Hair follicular keratinocyte (primary cell): ENCODE measurements at places on chromosomes 7 and 10. TPM values are rescaled to one million over a fixed set of nuclear protein-coding genes. Genes with fewer than 3 reads are reported as not detected.

DRGX gene
- total RNA-seq, result not detected in 2 replicates

AOAH gene
- not detected in 2 replicates for total RNA-seq

CACNA2D1 gene
- 0.47 and 1.7 TPM in 2 replicates for total RNA-seq

ZP3 gene
- 10.9 and 17.1 TPM in 2 replicates for total RNA-seq

PPRC1 gene
- total RNA-seq, result 19.4 and 28.6 TPM in 2 replicates

CPA4 gene
- total RNA-seq, result 3.4 and 10.8 TPM in 2 replicates

HOXA3 gene
- 2.1 and 4.0 TPM in 2 replicates for total RNA-seq

WDFY4 gene
- total RNA-seq, result 0.08 TPM in 1 of 2 replicates, not detected in the other

CD36 gene
- 0.47 TPM in 1 of 2 replicates, not detected in the other for total RNA-seq

ADAMTS14 gene
- total RNA-seq, result 0.19 TPM in 1 of 2 replicates, not detected in the other

BTBD16 gene
- 0.15 and 0.47 TPM in 2 replicates for total RNA-seq

DPYSL4 gene
- total RNA-seq, result 0.94 and 0.99 TPM in 2 replicates

PNLIP gene
- not detected in 2 replicates for total RNA-seq

RBP3 gene
- total RNA-seq, result not detected in 2 replicates

XRCC2 gene
- 2.3 and 4.6 TPM in 2 replicates for total RNA-seq

SLC18A2 gene
- total RNA-seq, result not detected in 2 replicates

NACAD gene
- 1.2 and 3.4 TPM in 2 replicates for total RNA-seq

PNLIPRP3 gene
- total RNA-seq, result 51.1 and 103 TPM in 2 replicates

MSMB gene
- total RNA-seq, result not detected in 2 replicates

KIF20B gene
- total RNA-seq, result 9.6 and 20.9 TPM in 2 replicates
